ENCODE measurements at places on chromosomes 5 and 9. TPM values are rescaled to one million over a fixed set of nuclear protein-coding genes. Genes with fewer than 3 reads are reported as not detected.

GRCh38 chr5:157689942-157690689 lies 18.8 kb downstream of the C5orf52 start:
- peak; percentile 84 for DNase-seq

Gene ZNF782
- total RNA-seq: 5.0 TPM

GRCh38 chr5:89351222-89351621 lies 468.2 kb upstream of the MEF2C start:
- no peak for DNase-seq

Gene MRPS27
- 57.7 TPM for total RNA-seq

DNA sequence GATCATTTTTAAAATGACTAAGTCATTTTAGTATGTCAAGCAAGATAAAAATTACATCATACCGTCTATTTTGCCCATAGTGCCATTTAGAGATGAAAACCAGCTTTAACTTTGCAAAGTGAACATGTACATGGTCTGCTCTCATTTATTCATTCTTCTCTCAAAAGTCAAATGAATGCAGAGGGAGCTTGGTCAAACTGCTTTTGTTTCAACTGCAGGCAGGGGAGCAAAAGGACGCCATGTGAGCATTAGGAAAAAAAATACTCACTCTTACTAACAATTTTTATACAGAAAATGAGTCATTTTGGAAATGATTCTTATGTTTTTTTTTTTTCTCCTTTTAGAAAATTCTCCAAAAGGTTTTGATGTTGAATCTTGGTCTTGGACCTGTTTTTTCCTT lies 15.7 kb downstream of the SCGB3A1 start:
- no peak for DNase-seq

DNA sequence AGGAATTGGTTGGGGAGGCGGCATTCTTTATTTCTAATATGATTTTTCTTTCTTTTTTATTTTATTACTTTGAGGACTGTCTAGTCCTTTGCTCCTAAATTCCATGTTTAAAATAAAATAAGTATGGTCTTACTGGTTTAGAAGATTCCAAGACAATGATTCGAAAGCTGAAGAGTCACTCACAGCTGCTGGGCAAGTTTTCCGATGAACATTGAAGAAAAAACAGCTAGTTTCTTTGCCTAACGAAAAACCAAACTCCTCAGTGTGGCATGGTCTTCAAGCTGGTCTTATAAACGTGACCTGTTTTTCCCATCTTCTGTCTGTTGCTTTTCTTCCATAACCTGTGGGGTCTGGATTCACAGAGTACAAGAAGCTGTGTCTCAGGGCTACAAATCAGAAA lies 25.1 kb downstream of the ZNF474 start:
- DNase-seq: no peak

Gene LHX3
- not detected for total RNA-seq

All from osteocyte (in vitro differentiated cells).